ENCODE measurements at places on chromosomes 6 and 20.

GRCh38 chr6:26217714-26218075 lies 130.5 kb downstream of the HFE start:
- no peak for DNase-seq

DNA sequence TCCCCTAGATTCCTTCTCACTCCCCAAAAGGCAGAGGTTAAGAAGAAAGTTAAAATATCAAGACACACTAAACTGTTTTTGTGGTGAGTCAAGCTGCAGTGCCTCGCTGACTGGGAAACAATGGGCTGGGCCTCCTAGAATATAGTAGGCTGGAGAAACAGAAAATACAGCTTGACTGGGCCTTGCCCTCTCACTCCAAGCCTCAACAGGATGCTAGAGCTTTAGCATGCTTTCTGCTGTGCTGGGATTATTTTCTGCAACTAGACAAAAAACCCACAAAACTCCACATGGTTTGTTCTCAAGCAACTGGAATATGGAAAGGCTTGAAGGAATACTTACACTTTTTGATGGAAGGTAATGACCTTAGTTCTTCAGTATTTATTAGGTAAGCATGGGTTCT lies 27.9 kb downstream of the FOXO3 start:
- DNase-seq = no peak

DNA sequence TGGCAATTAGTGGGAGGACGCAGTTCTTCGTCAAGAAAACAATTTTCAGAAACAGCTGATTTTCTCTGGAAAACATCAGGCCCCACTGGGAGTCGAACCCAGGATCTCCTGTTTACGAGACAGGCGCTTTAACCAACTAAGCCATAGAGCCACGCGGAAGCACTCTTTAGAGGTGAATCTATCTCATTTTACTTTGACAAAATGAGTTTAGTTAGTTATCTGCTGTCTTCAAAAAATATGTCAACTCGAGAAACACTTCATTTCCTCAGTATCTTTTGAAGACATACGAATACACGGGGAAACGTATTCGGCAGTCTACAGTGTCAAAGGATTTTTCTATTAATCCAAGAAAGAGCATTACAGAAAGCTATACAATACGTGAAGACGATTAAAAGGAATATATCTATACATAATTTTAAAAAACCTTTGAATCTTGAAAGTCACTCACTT lies 26.7 kb downstream of the GPX6 start:
- DNase-seq = no peak

GRCh38 chr6:137496368-137496767 lies 2.2 kb upstream of the OLIG3 start:
- DNase-seq = no peak

GRCh38 chr6:64243618-64244017 lies 608.0 kb downstream of the PHF3 start:
- DNase-seq = no peak

GRCh38 chr6:35492974-35493284 lies 4.0 kb downstream of the TEAD3 start:
- peak; percentile 5 for DNase-seq

GRCh38 chr6:134951494-134952263 lies 1.8 kb upstream of the ALDH8A1 start:
- DNase-seq = no peak

GRCh38 chr6:7805078-7805849 lies 79.4 kb downstream of the BMP6 start:
- DNase-seq = no peak

DNA sequence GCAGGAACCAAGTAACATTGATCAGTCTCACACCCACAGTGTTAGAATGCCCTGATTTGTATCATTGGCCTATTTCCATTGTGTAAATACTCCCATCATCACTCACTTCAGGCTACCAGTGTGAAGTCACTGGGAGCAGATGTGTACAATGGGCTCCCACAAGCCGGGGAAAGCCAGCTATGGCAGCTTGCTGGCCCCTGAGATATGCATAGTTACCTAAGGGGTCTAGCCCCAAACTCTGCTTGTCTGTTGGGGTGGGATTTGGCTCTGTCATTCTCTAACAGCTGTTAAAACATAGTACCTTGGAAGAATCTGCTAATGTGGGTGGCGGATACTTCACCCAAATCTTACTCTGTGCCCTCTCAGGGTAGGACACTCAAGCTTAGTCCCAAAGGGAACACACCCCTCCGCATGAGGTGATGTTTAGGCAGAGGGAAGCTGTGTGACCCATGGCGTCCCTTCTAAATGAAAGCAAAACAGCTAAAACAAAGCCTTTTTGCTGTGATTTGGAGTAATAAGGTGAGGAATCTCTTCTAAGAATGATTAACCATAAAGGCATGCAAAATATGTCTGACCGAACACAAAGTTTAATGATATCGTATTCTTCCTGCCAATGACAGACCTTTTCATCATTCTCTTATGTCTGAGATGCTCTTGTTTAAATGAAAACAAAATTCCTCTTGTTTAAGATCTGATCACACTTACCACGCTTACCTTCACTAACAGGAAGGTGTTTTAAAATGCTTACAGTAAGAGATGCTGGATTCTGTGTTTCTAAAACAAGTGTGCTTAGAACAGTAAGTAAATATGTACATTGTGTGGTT lies 45.9 kb upstream of the PXDC1 start:
- no peak for DNase-seq

- no peak for DNase-seq
These were observed 139.3 kb downstream of the GPX5 start for GRCh38 chr6:28664870-28665396.

GRCh38 chr20:40575851-40576250 lies 113.2 kb downstream of the MAFB start:
- DNase-seq = no peak

DNA sequence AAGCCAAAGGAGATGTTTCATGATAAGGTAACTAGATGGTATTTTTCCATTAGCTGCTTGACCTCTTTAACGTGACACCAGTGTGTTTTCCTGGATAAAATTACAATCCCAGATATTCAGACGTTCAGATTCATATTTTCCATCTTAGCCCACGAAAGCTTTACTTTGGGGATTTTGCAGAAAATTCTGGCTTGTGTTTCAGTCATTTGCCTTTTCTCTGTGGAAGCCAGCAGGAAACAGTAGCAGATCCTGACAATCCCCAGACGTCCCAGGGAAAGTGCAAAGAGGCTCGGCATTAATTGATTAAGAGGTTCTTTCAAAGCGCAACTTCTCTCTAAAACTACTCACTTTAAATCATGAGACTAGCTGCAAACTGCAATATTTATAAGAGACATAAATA lies 243.6 kb downstream of the UST start:
- no peak for DNase-seq

DNA sequence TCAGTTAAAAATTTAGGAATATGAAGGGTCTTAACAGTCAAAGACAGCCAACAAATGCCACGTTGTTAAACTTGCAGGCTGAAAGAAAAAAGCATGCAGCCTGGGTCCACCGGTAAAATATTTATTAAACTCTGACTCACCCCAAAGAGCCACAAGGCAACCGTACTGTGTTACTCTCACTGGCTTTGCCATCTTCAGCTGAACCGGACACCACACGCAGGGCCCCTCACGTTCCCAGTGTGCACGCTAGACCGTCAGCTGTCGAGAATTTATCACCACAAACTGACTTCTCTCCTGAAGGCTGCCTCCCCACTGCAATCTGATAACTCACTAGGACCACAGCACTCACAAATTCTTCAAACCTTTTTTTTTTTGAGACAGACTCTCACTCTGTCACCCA lies 30.7 kb downstream of the HUS1B start:
- no peak for DNase-seq

- no peak for DNase-seq
These were observed 16.9 kb downstream of the KIF16B start for GRCh38 chr20:16556301-16556700.

GRCh38 chr6:53359843-53360092 lies 11.0 kb upstream of the ELOVL5 start:
- DNase-seq = no peak

- no peak for DNase-seq
These were observed 724.6 kb downstream of the UTRN start for GRCh38 chr6:145009711-145010110.

DNA sequence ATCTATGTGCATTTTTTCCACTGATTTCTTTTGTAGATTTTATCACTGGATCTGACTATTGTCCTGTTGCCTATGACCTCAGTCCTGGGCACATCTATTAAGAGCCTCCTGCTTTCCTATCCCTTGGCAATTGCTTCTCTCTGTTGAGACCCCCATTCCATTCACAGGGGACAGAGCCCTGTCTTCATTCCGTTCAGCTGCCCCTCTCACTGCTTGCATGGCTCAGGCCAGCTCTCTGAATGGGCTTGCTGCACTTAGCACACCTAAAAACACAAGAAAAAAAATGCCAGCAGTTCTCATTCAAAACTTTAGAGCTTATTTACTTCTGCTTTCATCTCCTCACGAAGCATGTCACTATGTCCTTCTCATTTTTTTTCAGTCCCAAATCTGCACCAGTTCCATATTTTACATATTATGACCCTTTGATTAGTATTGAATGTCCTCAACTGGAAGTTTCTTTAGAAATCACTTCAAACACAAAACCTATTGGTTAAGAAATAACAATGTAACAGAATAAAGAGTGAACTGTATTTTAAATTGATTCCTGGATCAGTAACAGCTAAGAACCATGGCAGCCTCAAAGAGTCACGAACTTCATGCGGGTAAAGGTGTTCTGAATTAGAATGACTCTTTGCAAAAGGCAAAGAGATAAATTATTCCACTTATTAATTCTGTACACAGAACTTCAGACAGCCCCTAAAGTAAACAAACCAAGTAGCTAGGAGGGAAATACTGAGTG lies 616.5 kb downstream of the C6orf118 start:
- DNase-seq = no peak

- DNase-seq = no peak
These were observed 752.2 kb upstream of the MARCKS start for GRCh38 chr6:113104951-113105350.

DNA sequence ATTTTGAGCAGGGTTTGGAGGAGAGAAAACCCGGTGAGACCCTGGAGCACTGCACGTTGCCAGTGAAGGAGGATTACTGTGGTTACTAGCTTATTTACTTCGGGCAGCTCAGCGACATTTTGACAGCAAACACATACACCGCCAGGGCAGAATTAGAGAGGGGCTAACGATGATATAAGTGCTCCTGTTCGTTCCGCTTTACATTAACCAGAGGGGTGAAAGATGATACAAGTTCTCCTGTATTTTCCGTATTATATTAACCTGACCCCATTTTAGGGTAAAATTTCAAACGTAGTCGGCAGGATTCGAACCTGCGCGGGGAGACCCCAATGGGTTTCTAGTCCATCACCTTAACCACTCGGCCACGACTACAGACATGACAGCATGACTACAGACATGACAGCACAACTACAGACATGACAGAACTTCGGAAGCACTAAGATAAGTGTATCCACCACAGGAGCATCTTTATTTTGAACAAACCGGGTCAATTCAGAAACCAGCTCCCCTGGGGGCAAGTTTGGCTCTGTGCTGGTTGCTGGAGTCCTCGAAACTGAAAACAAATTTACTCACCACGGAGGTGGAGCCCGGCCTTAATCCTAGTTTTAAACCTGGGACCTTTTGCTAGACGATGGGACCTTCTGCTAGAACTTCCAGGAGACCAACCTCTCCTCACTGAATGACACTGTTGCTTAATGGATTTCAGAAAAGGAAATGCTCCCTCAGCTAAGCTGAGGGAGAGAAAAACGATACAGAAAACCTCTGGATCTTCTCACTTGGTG lies 80.4 kb upstream of the ZNF184 start:
- no peak for DNase-seq

GRCh38 chr6:95087394-95088097 lies 489.8 kb upstream of the MANEA start:
- no peak for DNase-seq

GRCh38 chr20:57244221-57244585 lies 22.2 kb downstream of the BMP7 start:
- no peak for DNase-seq

- DNase-seq = no peak
These were observed 8.4 kb upstream of the NUP153 start for GRCh38 chr6:17714879-17715851.

Measured in left ventricle myocardium inferior (tissue), 1 donor.